Activated T-helper 1 cell treated with anti-CD3 and anti-CD28 coated beads, Interleukin-2, amount 50 U/mL, for 16 hours (primary cell): ENCODE measurements at places on chromosomes 1 and 21.

DNA sequence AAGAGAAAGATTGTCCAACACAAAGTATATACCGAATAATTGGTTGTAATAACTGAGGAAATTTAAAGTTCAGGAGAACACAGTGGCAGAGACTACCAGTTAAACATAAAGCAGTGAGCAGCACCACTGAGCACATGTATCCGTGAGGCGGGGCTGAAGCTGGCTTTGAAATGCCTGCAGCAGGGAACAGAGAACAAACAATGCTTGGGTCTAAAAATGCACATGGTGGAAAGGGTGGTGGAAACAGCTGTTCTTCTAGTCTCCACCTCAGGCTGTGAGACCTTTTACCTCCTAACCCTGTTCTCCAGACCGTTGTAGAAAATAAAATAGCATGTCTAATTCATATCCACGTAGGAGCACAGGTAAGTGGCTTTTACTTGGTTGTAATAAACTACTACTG, 7.7 kb upstream of the GNG4 start:
- no peak for DNase-seq

- no peak for DNase-seq
Observed at GRCh38 chr1:16061266-16061665, 12.2 kb downstream of the FAM131C start.

DNA sequence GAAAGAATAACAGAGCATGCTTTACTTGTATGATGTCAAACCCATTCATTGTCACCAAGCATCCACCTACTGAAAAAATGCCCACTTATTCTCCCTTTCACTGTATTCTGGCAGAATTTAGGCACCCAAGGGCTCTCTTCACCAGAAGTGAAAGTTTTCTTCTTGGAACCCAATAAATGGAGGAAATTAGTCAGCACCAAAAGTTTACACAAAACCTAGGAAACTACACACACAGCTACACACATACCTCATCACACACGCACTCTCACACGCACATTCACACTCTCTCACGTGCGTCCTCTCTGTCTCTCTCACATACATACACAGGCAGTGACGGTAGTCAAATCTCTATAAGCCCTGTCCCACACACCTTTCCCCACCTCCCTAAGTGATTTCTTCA, 37.6 kb downstream of the MCOLN2 start:
- peak; percentile 22 for DNase-seq

DNA sequence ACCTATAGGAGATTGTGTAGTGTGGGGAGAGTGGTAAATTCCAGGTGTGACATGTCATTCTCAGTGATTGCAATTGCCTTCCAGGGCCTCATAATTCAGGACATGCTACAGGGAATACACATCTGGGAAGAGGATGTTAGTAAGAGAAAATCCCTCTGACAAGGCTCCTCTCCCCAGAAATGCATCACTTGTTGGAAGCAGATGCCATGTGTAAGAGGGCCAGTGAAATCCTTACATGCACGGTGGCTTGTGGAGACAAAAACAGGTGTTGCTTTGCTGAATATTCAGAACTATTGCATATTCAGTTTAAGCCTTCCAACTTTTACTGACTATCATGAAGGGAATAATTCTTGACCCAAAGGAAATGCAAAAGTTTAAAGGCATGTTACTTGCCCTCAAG, 503.4 kb downstream of the NEGR1 start:
- no peak for DNase-seq

- no peak for DNase-seq
Observed at GRCh38 chr21:28240586-28240985, 752.1 kb downstream of the LTN1 start.

DNA sequence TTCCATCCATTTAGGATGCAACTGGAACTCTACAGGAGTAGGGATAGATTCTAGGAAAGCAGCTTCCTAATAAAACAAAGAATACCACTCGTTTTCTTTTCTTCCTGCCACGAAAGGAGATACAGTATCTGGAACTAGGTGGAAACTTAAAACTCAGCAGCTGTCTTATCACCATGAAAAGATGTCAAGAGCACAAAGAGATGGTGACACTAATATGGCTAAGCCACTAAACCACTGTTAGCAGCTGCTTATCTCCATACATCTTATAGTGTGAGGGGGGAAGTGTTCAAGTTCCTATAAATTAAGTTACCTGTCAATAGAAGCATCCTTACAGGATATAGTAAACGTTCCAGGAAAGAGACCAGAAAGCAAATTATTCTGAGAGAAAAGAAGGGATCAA, 162.5 kb downstream of the TYW3 start:
- DNase-seq = no peak

GRCh38 chr1:106897976-106898375, 158.5 kb upstream of the PRMT6 start:
- no peak for DNase-seq

GRCh38 chr1:238624776-238625175, 734.1 kb upstream of the ZP4 start:
- no peak for DNase-seq

DNA sequence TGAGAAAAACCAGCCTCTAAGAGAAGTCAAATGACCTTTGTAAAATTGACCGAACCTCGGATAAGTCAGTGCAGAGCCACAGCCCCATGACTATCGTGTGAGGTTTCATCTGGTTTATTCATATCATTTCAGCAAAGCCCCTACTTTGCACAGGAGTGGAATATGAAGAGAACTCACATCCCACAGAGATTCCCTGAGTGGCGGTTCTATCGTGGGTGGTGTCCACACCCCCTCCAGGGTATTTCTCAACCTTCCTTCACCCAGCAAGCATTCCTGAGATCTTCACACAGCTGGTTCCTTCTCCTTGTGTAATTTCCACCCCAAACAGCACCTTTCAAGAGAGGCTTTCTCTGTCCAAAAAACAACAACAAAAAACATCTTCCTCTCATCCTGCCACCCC, 47.5 kb downstream of the EVA1C start:
- no peak for DNase-seq

DNA sequence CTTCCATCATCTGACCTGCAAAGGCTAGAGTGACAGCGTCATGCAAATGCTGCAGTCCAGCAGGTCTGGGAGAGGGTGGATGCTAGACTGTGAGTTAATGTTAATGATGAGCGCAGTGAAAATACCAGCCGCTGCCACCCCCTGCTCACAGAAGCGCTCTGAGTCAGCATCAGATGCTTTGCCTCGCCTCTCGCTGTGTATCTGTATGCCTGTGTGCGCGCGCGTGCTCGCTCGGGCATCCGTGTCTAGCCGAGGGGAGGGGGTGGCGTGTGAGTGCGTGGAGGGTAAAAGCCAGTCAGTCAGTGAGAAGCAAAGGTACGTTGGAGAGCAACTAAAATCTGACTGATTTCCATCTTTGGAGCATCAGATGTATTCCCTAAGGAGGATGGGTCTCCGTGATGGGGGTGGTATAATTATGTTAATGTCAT, 858.7 kb downstream of the USP25 start:
- DNase-seq = no peak

GRCh38 chr1:42259059-42259738, 75.8 kb downstream of the FOXJ3 start:
- DNase-seq = no peak

GRCh38 chr1:245330951-245331350, 176.2 kb downstream of the KIF26B start:
- no peak for DNase-seq

DNA sequence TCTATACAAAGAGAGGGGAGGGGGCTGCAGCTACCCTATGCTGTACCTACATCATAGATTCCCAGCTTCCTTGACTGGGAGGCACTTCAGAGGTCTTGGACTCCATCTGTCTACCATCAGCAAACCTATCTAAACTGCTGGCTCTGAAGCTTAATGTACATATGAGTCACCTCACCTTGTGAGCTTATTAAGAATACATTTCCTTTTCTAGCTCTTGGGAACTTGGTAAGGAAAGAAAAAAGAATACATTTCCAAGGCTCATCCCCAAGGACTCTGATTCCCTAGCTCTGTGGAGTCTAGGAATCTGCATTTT, 50.0 kb upstream of the PRELP start:
- DNase-seq = no peak

- DNase-seq = no peak
Observed at GRCh38 chr1:83985048-83985447, 13.9 kb downstream of the TTLL7 start.

DNA sequence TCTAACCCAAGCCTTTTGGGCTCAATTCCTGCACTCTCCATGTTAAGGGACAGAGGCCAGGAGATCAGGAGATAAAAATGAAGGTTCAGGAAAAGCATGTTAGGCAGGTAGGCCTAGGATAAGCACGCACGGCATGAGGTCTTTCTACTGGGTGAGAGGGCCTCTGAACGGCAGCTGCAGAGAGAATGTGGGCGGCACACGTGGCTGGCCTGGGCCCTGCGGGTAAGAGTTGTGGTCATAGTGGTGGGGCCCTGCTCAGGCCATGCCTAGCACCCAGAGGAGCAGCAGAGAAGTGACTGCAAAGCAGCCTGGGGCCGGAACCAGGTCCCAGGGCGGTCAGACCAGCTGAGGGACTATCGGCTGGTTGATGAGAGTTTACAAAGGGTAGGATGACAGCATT, 7.5 kb upstream of the FOXO6 start:
- DNase-seq = no peak

DNA sequence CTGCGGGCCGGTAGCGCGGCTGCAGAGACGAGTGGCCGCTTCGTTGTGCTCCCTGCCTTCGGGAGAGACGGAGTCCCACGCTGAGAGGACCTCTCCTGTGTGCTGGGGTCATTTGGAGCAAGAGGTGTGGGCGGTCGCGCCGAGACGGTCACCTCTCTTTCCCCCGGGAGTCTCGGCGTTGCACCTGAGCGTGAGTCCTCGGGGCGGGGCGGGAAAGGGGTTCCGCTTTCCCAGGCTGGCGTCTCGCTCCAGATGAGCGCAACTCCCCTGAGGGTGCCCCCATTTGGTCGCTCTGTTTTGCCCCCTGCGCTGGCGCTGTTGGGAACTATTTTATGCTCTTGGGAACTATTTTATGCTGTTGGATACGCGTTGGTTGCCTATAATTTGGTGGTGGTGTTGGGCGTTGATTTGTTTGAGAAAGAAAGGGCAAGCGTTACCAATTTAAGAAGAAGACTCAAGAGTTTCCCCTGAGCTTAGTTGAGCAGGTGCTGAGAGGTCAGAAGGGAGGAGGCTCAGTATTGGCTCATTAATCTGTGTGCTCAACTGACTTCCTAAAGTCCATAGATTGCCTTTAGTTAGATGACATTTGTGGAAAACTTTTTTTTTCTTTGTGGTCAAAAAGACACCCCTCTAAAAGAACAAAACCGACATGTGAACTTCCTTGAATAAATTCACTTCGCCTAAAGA, 683 bp downstream of the LRRC8B start:
- peak; percentile 10 for DNase-seq

GRCh38 chr1:173997791-173998190, 24.4 kb downstream of the RC3H1 start:
- DNase-seq = no peak

DNA sequence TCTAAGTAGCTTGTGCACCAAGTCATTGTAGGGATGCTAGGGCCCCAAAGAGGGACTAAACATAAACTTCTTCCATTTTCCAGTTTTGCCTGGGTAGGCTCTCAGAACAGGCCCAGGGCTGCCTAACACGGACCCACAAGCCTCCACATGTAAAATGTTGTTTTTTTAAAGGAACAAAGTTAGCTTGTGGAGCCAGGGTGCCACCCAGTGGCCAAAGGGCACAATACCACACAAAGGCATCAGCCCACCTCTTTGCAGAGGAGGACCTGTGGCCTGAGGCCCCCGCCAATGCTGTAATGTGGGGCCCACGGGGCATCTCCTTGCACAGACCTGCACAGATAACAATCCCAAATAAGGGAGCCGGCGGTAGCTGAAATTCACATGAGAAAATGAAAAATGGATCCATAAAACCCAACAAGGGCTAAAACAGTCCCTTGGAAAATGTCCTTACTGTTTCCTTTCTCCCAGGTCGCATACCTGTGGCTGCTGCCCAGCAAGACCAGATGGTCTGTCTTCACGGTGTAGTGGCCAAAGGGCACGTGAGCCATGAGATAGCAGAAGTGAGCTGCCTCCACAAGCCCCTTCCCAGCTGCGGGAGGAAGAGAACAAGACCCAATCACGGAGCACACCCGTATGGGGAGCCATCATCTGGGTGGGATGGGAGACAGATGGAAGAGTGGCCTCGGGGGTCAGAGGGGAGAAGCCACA, 23.8 kb downstream of the SEC16B start:
- DNase-seq = no peak

DNA sequence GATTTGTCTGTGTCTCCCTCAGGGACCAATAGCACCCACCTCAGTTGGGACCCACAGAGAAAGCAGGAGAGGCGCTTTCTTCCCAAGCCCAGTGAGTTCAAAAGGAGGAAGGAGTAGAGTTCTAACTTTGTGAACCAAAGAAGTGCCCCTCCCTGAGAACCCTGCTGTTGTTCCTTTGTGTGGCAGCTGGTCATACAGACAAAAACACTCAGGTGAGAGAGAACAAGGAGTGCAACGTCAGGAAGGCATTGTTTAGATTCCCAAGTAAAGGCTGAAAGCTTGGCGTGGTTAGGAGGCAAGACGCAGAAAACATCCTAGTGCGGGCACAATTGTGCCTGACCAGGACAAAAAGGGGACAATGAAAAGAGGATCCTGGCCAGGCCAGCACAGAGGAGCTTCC, 654.6 kb downstream of the KIF26B start:
- DNase-seq = no peak

DNA sequence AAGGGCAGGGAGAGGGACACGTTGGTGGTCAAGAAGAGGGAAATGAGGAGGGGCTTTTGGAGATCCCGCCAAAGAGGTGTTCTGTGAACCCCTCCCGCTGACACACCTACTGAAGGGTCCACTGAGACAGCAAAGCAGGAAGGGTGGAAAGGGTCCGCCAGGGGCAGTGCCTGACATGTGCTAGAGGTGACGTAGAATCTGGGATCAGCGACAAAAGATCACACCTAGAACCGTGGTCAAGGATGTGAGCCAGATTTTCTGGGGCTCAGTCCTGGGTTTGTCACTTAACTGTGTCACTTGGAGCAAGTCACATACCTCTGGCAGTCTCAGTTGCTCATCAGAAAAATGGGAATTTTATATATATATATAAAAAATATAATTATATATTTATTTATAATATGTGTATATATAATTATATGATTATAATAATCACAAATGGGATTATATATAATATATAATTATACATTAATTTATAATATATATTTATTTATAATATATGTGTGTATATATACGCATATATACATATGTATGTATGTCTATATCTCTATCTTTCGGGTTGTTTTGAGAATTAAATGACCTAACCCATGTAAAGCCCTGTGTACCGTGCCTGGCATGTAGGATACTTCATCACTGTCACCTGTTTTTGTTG, 35.0 kb upstream of the ATP5PO start:
- DNase-seq = no peak

- no peak for DNase-seq
Observed at GRCh38 chr1:31570228-31570627, 6.1 kb upstream of the TINAGL1 start.
